ENCODE measurements at places on chromosomes 1 and 21.

DNA sequence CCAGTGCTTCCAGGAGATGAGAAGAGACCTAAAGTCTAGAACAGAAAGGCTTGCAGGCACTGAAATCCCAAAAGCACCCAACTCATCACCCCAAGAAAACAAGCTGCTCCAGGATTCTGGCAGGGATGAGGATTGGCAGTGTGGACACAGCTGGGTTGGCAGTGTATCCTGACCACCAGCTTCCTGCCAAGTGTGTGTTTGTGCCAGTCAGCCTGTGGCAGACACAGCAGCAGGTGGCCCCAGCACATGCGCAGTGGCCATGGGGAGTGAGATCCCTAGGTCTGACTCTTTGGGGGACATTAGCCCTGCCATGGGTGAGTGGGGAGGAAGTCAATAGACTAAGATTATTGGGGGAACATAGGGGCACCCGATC is 8.7 kb upstream of the SNAPIN start:
- DNase-seq, result no peak

DNA sequence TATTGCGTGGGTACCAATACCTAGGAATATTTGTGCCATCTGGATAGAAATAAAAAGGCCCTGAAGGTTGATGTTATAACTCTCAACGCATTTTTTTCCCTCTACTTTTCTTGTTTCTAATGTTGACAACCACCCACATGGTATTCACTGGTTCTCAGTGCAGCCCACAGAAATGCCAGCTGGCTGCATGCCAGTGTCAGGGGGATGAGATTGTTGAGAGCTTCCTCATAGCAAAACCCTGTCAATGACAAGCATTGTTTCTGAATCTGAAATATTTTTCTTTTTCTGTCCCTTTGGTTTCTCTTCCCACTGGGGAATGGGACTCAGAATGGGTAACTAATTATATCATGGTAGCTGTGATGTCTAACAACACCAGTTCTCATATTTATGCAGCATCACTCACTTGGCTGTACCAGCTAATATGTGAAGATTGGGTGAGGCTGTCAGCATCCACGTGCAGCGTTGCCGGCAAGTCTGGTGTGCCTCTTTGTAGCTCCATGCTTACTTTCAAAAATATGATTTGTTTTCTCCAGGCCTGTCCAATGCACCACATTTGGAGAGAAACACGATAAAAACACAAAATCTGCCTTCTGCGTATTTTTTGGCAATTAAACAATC is 284.6 kb downstream of the PTBP2 start:
- no peak for DNase-seq

GRCh38 chr1:9726905-9727595 is 75.5 kb downstream of the PIK3CD start:
- DNase-seq, result no peak

DNA sequence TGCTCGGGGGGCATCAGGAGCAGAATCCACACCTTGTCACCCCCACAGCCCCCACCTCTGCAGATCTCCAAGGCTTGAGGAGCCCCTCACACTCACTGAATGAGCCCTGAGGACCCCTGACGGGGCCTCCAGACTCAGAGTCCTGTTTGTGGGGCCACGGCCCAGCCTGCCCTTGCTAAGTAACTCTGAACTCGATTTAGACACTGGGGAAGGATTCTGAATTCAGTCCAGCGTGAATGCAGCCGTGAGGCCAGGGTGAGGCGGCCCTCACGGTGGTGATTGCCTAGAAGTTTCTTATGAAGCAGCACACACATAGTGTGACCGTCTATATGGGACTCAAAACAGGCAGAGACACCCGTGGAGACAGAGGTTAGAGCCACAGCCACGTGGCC is 58.9 kb upstream of the ADARB1 start:
- DNase-seq, result peak; percentile 38

- peak; percentile 91 for DNase-seq
Measured at GRCh38 chr1:202593845-202594244, 116.4 kb downstream of the SYT2 start.

GRCh38 chr1:178048426-178048825 is 45.5 kb upstream of the RASAL2 start:
- DNase-seq, result no peak

DNA sequence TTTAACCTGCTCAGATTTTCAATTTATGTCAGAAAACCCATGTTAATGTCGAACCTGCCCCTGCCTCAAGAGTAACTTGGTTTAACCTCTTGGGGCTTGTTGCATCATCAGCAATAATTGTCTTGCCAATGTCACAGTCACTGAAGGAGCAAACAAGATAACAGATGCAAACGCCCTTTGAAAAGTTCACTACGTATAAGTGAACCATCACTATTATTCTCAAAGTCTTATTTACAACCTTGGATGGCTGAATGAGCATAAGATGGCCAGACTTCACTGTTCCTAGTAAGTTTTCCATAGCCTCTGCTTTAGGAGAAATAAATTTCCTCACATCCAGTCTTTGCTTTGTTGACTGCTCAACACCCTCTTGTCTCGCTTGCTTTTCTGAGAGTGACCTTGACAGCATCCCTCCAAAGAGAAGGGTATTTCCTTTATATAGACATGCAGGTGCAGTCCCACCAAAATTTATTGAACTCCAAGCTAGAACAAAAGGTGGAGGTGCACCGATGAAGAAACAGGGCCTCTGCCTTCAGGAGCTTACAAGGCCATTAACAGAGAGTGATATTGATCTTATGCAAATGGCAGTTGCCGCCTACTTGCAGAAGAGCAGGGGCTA is 749 bp upstream of the LRIG2 start:
- no peak for DNase-seq

- no peak for DNase-seq
Measured at GRCh38 chr21:37762606-37763005, 153.7 kb downstream of the KCNJ6 start.

Measured in RWPE2 (cell line).